ENCODE measurements at places on chromosomes 4 and X.
A peak's percentile ranks its signal among the peaks of the same experiment; 100 is the strongest.

DNA sequence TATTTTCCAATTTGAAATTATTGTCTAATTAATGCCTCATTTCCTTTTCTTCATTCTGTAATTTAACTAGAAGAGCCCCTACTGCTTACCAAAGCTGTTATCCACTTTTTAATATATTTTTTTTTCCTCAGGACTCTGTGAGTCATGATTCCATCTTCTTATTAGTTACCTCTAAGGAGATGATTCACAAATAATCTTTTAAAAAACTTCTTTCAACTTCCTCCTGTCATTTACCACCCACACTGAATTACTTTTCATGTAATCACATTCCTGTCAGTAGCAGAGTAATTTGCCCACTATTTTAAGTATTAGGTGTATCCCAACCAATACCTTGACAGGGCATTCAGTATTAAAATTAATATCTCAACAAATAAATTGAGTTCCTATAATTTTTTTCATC lies 470.9 kb upstream of the ADGRL3 start:
- DNase-seq: no peak

- no peak for DNase-seq
Measured at GRCh38 chr4:10761903-10762302, 77.3 kb upstream of the CLNK start.

GRCh38 chrX:2550328-2551020 lies 49.7 kb upstream of the DHRSX start:
- DNase-seq: no peak

- no peak for DNase-seq
Measured at GRCh38 chrX:154296731-154297130, 1.1 kb downstream of the TKTL1 start.

- peak; percentile 64 for DNase-seq
Measured at GRCh38 chr4:140359562-140360427, 13.7 kb upstream of the SCOC start.

- DNase-seq: no peak
Measured at GRCh38 chr4:176439611-176440010, 119.8 kb downstream of the SPCS3 start.

DNA sequence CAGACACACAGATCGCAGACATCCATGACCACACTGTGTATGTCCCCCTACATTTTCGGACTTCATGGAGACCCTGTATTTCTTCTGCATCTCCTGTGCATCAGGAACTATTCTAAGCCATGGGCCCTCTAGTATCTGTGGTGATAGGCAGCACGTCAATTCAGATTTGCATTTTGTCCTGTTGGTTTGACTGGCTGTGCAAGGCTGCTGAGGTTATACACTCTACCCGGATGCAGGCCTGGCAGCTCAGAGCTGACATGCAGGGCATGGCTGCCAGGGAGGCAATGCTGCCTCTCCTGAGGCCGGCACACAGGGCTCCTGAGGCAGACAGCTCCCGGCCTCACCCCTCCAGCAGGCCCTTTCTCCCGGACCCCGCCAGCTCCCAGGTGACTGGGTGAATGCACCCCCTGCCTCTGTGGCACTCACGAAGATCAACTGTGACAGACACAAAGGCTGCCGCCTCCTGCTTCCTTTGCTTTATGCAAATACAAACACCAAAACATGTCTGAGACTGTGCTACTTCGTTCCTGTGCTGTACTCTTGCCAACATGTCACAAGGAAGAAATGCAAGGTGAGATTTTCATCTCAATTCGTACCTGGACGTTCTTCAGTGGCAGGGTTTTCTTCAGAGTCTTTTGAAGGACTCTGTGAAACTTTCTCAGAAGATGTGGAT lies 51.0 kb downstream of the NSG1 start:
- no peak for DNase-seq

- no peak for DNase-seq
Measured at GRCh38 chrX:39477762-39478120, 620.0 kb downstream of the BCOR start.

DNA sequence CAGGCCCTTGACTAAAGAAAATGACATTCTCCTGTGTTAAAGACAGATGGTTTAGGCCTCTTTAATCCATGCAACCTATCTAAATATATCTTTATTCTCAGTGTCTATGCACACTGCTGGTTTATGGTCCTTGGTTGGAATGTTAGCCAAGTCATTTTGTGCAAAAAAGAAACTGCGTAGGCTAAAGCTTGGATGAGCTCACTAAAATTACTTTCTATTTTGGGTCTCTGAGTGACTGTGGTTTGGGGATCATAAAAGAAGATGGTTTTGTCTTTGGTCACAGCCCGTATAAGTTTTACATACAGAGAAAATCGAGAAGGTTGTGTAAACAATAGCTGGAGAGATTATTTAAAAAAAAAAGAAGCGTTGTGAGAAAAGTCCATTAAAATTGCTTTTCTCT lies 443.6 kb downstream of the UBE2NL start:
- DNase-seq: no peak

DNA sequence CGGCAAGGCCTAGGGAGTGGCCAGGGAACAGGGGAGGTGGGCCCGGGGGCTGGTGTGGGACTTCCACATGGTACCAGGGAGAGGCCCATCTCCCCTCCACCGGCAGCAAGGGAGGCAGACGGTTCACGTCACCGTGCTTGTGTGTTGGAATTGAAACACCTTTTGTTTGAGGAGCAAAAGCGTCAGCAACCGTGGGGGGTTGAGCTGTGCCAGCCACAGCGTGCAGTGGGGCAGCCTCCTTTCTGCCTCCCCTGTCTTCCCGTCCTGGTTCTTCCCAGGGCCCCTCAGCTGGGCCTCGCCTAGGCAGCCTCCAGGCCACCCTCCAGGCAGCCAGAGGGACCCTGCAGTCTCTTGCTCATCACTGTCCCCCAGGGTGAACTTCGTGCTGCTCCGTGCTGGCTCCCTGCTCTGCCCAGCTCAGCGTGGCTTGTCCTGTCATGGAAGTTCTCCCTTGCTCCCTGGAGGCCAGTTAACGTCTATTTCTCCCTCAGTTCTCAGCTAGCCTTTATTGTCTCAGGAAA lies 32.1 kb upstream of the HGFAC start:
- no peak for DNase-seq
